ENCODE measurements at places on chromosomes 11 and 22.

- H3K27me3 ChIP-seq, result no peaks in the 10 kb centered on the region
- H3K36me3 ChIP-seq, result no peaks in the 10 kb centered on the region
- H3K4me1 ChIP-seq, result peaks cover 14% of the 10 kb centered on the region
- no peak overlapping the region for H3K27ac ChIP-seq
These were observed 48.1 kb upstream of the GRAMD1B start for GRCh38 chr11:123381817-123382554.

DNA sequence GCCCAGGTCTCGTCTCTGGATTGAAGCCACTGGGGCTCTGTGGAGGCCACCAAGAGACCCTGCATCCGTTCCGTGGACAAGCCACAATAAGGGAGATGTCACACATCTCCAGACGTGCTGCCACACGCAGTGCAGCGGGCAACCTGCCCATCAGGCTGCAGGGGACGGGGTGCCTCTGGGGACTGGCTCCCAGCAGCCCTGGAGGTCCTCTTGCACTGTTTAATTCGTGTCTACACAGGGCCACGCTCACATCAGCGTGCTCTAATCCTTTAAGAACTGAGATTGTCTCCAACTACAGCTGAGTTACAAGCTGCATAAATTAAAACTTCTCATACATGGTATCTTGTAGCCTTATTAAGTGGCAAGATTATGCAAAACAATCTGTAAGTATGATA, 1232.2 kb downstream of the BRD1 start:
- no peaks in the 10 kb centered on the region for H3K36me3 ChIP-seq
- no peaks in the 10 kb centered on the region for H3K4me1 ChIP-seq
- H3K27me3 ChIP-seq, result no peaks in the 10 kb centered on the region
- no peak overlapping the region for H3K4me3 ChIP-seq

DNA sequence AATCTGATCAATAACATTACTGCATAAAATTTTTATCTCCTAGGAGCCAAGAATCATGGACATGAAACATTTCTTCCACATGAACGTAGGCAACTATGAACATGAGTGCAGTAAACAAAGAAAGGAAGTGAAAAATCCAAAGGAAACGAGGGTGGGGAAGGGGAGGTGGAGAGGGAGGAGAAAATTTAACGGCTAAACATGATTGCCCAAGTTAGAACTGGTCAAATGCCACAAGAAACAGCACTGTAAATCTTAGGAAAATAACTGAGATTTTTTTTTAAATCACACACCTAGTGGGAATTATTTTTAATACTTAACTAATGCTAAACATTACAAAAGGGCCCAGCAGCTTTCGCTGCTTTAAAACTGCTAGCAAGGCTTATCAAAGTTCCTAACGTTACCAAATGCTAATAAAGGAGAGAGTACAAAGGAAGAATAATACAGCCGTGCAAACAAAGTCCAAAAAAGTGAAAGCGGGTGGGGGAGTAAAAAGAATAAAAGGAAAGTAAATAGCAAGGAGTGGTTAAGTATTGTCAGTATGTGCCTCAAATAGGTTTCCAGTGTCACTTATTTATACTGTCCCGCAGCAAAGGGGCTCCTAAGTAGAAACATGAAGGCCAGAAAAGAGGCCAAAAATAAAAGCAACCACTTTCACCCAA, 13.7 kb downstream of the NARS2 start:
- H3K36me3 ChIP-seq, result no peaks in the 10 kb centered on the region
- no peak for DNase-seq
- no peaks in the 10 kb centered on the region for H3K27me3 ChIP-seq
- no peaks in the 10 kb centered on the region for H3K4me1 ChIP-seq
- no peak overlapping the region for H3K4me3 ChIP-seq

GRCh38 chr11:61349189-61349751, 12.4 kb downstream of the CYB561A3 start:
- H3K36me3 ChIP-seq, result no peaks in the 10 kb centered on the region
- no peak overlapping the region for H3K4me3 ChIP-seq
- H3K27me3 ChIP-seq, result no peaks in the 10 kb centered on the region
- H3K4me1 ChIP-seq, result no peaks in the 10 kb centered on the region
- no peak for DNase-seq

GRCh38 chr11:70637949-70638583, 239.7 kb downstream of the CTTN start:
- DNase-seq, result no peak
- H3K36me3 ChIP-seq, result no peaks in the 10 kb centered on the region
- no peak overlapping the region for H3K27ac ChIP-seq
- H3K27me3 ChIP-seq, result peaks cover 93% of the 10 kb centered on the region
- H3K4me3 ChIP-seq, result no peak overlapping the region
- H3K4me1 ChIP-seq, result no peaks in the 10 kb centered on the region

GRCh38 chr22:21849489-21849888, 18.0 kb downstream of the MAPK1 start:
- H3K4me3 ChIP-seq, result no peak overlapping the region
- H3K27me3 ChIP-seq, result no peaks in the 10 kb centered on the region
- H3K36me3 ChIP-seq, result no peaks in the 10 kb centered on the region
- no peak overlapping the region for H3K27ac ChIP-seq
- no peaks in the 10 kb centered on the region for H3K4me1 ChIP-seq

DNA sequence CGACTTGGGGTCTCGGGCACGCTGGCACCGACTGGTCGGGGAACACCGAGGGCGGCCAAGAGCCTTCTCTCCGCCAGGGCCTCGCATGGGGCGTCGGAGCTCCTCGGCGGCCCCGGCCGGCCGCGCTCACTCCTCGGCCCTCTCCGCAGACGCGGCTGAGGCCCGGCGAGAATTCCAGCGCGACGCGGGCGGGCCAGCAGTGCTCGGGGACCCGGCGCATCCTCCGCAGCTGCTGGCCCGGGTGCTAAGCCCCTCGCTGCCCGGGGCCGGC, 5.6 kb downstream of the TBX1 start:
- H3K4me3 ChIP-seq, result no peak overlapping the region
- H3K4me1 ChIP-seq, result no peaks in the 10 kb centered on the region
- H3K27me3 ChIP-seq, result peaks cover 90% of the 10 kb centered on the region
- H3K36me3 ChIP-seq, result no peaks in the 10 kb centered on the region
- no peak overlapping the region for H3K27ac ChIP-seq
- DNase-seq, result no peak

DNA sequence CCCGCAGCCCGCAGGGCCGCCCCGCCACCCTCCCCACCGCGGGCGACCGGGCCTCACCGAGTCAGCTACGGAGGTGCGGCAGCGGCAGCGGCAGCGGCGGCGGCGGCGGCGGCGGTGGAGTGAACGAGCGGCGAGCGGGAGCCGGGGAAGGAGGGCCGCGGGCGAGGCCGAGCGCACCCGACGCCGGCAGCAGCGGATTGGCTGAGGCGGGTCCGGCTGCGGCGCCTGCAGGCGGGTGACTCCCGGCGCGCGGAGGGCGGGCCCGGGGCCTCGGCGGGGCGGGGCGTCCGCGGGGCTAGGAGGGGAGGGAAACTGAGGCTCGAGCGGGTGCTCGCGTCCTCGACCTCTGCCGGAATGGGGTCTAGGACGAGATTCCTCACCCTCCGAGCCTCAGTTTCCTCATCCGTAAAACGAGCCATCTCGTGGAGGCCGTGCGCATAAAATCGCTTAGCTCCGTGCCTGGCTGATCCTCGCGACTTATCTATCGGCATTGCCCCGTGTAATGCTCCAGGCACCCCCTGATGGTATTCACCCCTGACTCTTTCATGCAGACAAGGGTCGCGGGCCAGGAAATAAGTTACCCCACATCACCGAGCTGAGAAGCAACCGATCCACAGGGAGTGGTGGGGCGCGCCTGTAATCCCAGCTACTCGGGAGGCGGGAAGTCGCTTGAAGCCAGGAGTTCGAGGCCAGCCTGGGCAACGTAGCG, at the start of gene CPT1A:
CPT1A (minus strand) TSS at position 199 of the 709 bp plus-strand sequence. CDS start 26,442 bp downstream, outside the sequence.
- peak within 1 kb of the TSS; percentile 79 for H3K4me3 ChIP-seq
- DNase-seq, result peak; percentile 81
- H3K27me3 ChIP-seq, result no peaks in the 10 kb centered on the region
- H3K36me3 ChIP-seq, result no peaks in the 10 kb centered on the region
- peak within 1 kb of the TSS; percentile 89 for H3K27ac ChIP-seq

- no peaks in the 10 kb centered on the region for H3K36me3 ChIP-seq
- H3K27ac ChIP-seq, result no peak overlapping the region
These were observed 10.5 kb downstream of the EMSY start for GRCh38 chr11:76455331-76455730.

DNA sequence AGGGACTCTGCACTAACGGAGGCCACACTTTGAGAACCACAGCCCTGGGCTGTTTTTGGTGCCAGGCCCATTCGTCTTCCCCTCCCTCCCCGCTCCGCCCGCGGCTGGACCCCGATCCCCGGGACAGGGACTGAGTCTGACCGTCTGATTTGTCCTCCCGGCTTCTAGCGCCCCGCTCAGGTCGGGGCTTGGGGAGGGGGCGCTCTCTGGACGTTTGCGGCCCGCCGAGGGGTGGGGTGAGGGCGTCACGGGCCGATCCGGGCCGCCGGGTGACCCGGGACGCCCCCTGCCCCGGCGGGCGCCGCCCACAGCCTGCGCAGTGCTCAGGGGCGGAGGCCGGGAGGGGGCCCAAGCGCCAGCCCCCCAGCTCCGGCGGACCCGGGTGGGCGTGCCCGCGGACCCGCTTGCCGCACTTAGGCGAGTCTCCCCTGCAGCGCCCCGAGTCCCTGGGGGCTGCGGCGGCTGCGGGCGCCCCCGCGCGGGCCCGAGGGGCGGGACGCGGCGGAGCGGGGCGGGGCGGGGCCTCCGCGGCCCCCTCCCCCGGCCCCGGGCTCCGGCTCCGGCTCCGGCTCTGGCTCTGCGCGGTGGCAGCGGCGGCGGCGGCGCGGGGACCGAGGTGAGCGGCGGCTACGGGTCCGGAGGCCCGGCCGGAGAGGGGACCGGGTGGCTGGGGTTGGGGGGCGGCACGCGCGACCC, 33.7 kb upstream of the PRR5 start:
- H3K36me3 ChIP-seq, result no peaks in the 10 kb centered on the region
- H3K27ac ChIP-seq, result no peak overlapping the region
- no peak overlapping the region for H3K4me3 ChIP-seq
- H3K4me1 ChIP-seq, result no peaks in the 10 kb centered on the region
- no peak for DNase-seq

GRCh38 chr11:13169709-13170108, 107.9 kb upstream of the BMAL1 start:
- H3K36me3 ChIP-seq, result no peaks in the 10 kb centered on the region
- H3K4me3 ChIP-seq, result no peak overlapping the region
- no peaks in the 10 kb centered on the region for H3K4me1 ChIP-seq
- no peaks in the 10 kb centered on the region for H3K27me3 ChIP-seq
- no peak for DNase-seq
- no peak overlapping the region for H3K27ac ChIP-seq

- H3K27ac ChIP-seq, result no peak overlapping the region
- H3K4me3 ChIP-seq, result no peak overlapping the region
- no peak for DNase-seq
- no peaks in the 10 kb centered on the region for H3K4me1 ChIP-seq
- H3K36me3 ChIP-seq, result no peaks in the 10 kb centered on the region
These were observed 33.1 kb upstream of the TSPAN18 start for GRCh38 chr11:44693654-44694119.

GRCh38 chr22:43036282-43036829, 21.4 kb upstream of the PACSIN2 start:
- DNase-seq, result no peak
- H3K27ac ChIP-seq, result no peak overlapping the region
- no peak overlapping the region for H3K4me3 ChIP-seq

DNA sequence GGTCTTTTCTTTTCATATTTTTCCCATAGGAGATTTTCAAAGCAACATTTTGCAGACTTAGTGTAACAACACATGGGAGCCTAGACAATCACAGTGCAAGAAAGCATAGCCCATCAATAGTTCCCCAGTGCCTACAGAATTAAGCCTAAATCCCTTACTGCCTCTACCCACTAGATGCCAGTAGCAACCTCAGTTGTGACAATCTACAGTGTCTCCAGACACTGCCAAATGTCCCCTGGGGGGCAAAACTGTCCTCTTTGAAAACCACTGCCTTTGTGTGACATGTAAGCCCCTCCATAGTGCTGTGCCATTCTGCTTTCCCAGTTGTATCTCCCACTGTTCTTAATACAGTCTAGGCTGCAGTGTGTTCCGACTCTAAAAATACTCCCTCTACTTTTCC, 1329.0 kb downstream of the LRRC4C start:
- H3K27me3 ChIP-seq, result no peaks in the 10 kb centered on the region
- no peaks in the 10 kb centered on the region for H3K4me1 ChIP-seq
- H3K36me3 ChIP-seq, result no peaks in the 10 kb centered on the region

GRCh38 chr22:32987081-32987631, 71.0 kb downstream of the SYN3 start:
- no peak for DNase-seq
- no peaks in the 10 kb centered on the region for H3K36me3 ChIP-seq
- no peak overlapping the region for H3K4me3 ChIP-seq
- H3K27ac ChIP-seq, result no peak overlapping the region
- H3K27me3 ChIP-seq, result no peaks in the 10 kb centered on the region

- H3K4me1 ChIP-seq, result no peaks in the 10 kb centered on the region
- no peaks in the 10 kb centered on the region for H3K36me3 ChIP-seq
- H3K4me3 ChIP-seq, result no peak overlapping the region
- DNase-seq, result no peak
- peaks cover 77% of the 10 kb centered on the region for H3K27me3 ChIP-seq
These were observed 8.9 kb downstream of the DUSP8 start for GRCh38 chr11:1563149-1563638.

DNA sequence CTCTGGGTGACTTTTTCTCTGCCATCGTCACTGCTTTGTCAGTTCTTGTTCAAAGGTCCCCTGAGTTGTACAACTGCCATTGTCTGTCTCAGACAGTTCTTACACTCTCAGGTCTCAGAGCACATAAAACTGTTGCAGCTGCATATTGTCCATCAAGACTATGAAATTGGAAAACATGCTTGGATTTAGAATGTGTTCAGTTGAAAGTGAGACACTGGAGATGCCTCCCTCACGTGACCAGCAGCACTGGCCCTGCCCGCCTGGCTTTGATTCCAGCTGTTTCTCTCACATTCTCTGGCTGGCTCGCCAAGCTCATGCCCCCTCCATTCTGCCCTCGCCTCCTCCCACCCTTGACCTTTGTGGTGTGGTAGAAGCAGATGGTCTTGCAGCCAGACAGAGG, 244.2 kb downstream of the NTM start:
- DNase-seq, result no peak
- no peak overlapping the region for H3K27ac ChIP-seq
- no peaks in the 10 kb centered on the region for H3K36me3 ChIP-seq
- H3K27me3 ChIP-seq, result no peaks in the 10 kb centered on the region

GRCh38 chr22:19951346-19951745, 9.7 kb upstream of the TXNRD2 start:
- no peak overlapping the region for H3K4me3 ChIP-seq
- no peaks in the 10 kb centered on the region for H3K4me1 ChIP-seq
- no peak overlapping the region for H3K27ac ChIP-seq
- no peak for DNase-seq
- no peaks in the 10 kb centered on the region for H3K36me3 ChIP-seq

DNA sequence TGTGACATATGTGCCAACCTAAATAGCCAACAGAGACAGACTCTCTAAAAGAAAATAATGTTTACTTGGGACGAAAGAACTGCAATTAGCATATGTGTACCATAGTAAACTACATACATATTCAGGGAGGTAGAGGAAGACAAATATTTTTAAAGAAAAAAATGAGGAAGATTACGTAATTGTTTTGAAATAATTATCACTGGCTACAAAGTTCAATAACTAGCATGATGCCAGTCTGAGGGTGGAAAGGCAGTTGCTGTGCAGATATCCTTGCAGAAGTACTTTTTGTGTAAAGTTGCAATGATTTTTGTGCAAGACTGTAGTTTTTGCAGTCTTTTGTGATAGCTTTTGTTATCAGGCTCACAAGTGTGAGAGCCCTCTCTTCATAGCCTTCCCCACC, 103.3 kb upstream of the ANO5 start:
- DNase-seq, result no peak
- no peak overlapping the region for H3K27ac ChIP-seq
- H3K36me3 ChIP-seq, result no peaks in the 10 kb centered on the region
- H3K27me3 ChIP-seq, result no peaks in the 10 kb centered on the region

GRCh38 chr22:20652582-20652981, 121.3 kb upstream of the SERPIND1 start:
- peaks cover 6% of the 10 kb centered on the region for H3K27me3 ChIP-seq
- H3K4me3 ChIP-seq, result no peak overlapping the region
- H3K27ac ChIP-seq, result no peak overlapping the region
